ENCODE measurements at places on chromosomes 3 and 15.

DNA sequence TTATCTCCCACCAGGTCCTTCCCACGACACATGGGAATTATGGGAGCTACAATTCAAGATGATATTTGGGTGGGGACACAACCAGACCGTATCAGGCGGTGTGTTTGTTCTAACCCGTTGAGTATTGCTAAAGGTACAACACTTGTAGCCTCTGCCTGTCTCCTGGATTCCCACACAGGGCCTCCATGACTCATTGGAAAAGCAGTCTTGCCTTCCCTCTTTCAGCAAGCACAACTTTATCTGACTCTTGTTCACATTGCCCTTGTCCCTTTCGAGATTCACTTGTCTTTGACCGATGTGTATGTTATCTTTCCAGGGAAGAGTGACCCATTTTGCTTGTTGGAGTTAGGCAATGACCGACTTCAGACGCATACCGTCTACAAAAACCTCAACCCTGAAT is 152.3 kb downstream of the MCTP2 start:
- no peak for DNase-seq

- no peak for DNase-seq
These were observed 24.4 kb downstream of the AVEN start for GRCh38 chr15:34014556-34014955.

GRCh38 chr3:53682807-53683206 is 163.4 kb downstream of the CHDH start:
- DNase-seq, result no peak

- no peak for DNase-seq
These were observed 157.2 kb upstream of the IL12A start for GRCh38 chr3:159831466-159831865.
